ENCODE measurements at places on chromosomes 11 and 22.

GRCh38 chr11:94186342-94187203, 57.9 kb downstream of the PANX1 start:
- no peak for DNase-seq

DNA sequence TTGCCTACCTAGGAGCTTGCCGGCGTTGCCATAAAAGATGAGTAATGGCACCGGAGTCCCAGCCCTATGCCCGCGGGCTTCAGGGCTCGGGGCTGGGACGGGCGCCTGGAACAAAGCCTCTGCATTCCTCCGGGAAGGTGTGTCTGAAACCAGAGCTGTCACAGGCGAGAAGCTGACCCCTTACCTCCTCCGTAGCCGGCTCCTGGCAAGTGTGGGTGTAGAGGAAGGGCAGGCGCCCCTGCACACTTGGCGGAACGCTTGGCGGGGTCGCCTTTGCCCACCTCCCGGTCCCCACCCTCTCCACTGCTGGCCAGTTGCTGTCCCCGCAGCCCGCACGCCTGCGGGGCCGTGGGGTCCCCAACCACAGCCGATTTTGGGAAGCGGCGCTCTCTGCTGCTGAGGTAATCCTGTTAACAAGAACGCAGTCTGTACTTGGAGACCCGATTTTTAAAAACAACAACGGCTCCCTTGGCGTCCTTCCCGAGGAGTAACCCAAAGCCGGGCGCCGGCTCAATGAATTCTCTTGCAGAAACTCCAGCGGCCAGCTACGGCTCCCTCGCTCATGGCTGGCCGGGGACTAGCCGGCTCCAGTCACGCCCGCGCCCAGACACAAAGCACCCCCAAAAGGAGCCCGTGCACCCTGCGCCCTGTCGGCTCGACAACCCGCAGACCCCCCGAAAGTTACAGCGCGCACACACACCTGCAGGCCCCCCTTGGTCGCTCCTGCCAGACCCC, 89.2 kb downstream of the PLEKHA7 start:
- no peak for DNase-seq

DNA sequence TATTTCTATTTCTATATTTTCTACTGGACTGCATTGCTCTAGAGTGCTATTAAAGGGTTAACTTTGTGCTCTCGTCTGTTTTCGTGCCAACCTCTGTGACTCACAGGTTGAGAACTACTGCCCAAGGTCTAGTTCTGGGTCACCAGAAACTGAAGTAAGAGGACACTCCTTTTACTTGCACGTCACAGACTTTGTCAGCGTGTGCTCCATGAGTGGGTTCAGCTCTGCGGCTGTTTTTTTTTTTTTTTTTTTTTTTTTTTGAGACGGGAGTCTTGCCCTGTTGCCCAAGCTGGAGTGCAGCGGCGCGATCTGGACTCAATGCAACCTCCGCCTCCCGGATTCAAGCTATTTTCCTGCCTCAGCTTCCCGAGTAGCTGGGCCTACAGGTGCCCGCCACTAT, 49.8 kb downstream of the CLMP start:
- DNase-seq = no peak

- no peak for DNase-seq
Measured at GRCh38 chr11:67268081-67268961, 2.0 kb downstream of the GRK2 start.

GRCh38 chr11:133619397-133619796, 87.1 kb upstream of the OPCML start:
- no peak for DNase-seq

DNA sequence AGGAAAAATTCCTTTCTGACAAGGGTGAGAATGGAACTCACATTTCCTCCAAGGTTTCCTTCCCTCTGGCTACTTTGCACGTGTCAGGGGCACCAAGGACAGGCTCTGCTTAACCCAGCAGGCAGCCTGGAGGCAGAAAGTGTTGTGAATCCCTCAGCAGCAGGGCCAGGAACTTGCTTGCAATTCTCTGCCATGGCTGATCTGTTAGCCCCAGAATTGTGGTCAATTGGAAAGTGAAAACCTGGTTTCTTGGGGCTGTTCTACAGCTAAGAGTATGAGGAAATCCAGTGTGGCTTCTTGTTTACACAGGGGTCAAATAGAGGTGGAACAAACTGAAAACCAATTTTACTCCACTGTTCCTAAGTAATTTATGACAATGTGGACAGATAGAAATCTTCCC, 38.3 kb upstream of the CEP295 start:
- DNase-seq = no peak

GRCh38 chr22:37278261-37278660, 4.0 kb upstream of the CYTH4 start:
- DNase-seq = no peak

- no peak for DNase-seq
Measured at GRCh38 chr11:131154351-131154750, 216.1 kb upstream of the NTM start.

- DNase-seq = no peak
Measured at GRCh38 chr11:10211470-10211869, 82.5 kb downstream of the SBF2 start.

GRCh38 chr11:100687054-100687629, at the start of gene ARHGAP42:
Gene ARHGAP42, plus strand, starts transcription at chr11:100687288. Its CDS starts 391 bp downstream, at chr11:100687679.
- no peak for DNase-seq

Data from stimulated activated CD8-positive, alpha-beta memory T cell treated with anti-CD3 and anti-CD28 coated beads, Interleukin-15, amount 100 ng/mL, for 1 hour (primary cell).